ENCODE measurements at places on chromosomes 5 and 9.

DNA sequence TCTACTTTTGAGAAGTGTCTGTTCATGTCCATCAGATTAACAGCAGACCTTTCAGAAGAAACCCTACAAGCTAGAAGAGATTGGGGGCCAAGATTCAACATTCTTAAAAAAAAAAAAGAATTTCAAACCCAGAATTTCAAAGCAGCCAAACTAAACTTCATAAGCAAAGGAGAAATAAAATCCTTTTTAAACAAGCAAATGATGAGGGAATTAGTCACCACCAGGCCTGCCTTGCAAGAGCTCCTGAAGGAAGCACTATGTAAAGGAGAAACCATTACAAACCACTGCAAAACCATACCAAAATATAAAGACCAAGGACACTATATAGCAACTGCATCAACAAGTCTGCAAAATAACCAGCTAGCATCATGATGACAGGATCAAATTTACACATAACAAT, 124.6 kb upstream of the PDE4D start:
- no peak overlapping the region for H3K27ac ChIP-seq
- DNase-seq = no peak
- no peaks in the 10 kb centered on the region for H3K36me3 ChIP-seq
- no peaks in the 10 kb centered on the region for H3K4me1 ChIP-seq
- no peaks in the 10 kb centered on the region for H3K27me3 ChIP-seq

DNA sequence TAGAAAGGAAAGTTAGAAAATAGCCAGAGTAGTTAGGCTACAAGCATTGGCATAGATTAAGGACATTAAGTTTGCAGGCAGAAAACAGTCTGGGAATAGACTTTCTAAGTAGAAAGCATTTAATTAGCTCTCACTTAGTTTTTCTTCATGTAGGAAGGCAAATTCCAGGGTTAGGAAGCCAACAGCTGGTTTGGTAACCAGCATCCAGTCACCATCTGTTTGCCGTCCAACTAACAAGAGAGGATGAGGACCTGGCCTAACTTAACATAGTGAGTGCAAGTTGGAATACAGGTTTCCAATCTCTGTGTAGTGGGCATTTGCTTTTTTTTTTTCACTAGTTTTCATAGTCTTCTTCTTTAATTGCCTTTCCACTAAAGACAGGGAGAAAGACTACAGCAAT, 121.7 kb upstream of the NR3C1 start:
- H3K36me3 ChIP-seq = no peaks in the 10 kb centered on the region
- no peaks in the 10 kb centered on the region for H3K27me3 ChIP-seq
- H3K4me3 ChIP-seq = no peak overlapping the region
- DNase-seq = no peak
- H3K4me1 ChIP-seq = no peaks in the 10 kb centered on the region

- no peak overlapping the region for H3K27ac ChIP-seq
- no peaks in the 10 kb centered on the region for H3K27me3 ChIP-seq
- H3K4me1 ChIP-seq = no peaks in the 10 kb centered on the region
- H3K4me3 ChIP-seq = no peak overlapping the region
- no peaks in the 10 kb centered on the region for H3K36me3 ChIP-seq
Measured at GRCh38 chr5:65061974-65062353, 293.2 kb downstream of the CWC27 start.

GRCh38 chr5:96563816-96564215, 98.4 kb upstream of the CAST start:
- H3K27ac ChIP-seq = no peak overlapping the region
- H3K4me3 ChIP-seq = no peak overlapping the region
- H3K27me3 ChIP-seq = no peaks in the 10 kb centered on the region
- H3K4me1 ChIP-seq = peaks cover 5% of the 10 kb centered on the region
- no peak for DNase-seq
- H3K36me3 ChIP-seq = no peaks in the 10 kb centered on the region

DNA sequence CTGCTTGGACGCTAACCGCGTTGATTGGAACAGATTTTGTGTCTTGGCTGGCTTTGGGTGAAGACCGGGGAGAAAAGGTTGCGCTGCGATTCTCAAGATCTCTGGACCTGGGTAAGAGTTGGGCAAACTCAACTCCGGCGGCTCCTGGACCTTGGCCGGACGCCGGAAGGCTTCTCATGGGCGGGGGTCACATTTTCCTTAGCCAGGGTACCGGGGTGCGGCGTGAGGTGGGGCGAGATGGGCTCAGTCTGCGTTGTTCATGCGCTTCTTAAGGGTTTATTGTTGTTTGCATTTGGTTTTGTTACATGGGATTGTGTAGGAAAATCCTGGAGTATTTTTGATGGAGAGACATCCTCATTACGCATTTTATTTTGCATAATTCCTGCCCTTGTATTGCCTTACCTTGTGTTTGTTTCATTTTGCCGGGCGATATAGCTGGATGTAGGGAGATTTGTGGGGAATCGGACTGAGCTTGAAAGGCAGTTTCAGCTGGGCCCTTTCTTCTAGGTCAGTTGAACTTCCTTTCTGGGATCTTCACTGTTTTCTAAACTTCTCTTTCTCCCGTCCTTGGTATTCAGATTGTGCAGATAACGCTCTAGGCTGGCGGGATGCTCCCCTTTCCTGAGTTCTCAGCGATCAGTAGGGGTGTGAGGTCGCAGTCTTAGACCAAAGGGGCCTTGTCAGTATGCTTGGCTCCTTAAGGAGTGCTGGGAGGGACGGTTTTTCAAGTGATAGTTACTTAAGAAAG, 524 bp downstream of the MEGF10 start:
- H3K27ac ChIP-seq = no peak overlapping the region
- H3K36me3 ChIP-seq = no peaks in the 10 kb centered on the region
- no peak overlapping the region for H3K4me3 ChIP-seq
- no peak for DNase-seq
